NCI-H510A treated with DMSO at 0.1 percent for 48 hours (cell line): ENCODE measurements at places on chromosomes 5 and 9.
A peak's percentile ranks its signal among the peaks of the same experiment; 100 is the strongest.

DNA sequence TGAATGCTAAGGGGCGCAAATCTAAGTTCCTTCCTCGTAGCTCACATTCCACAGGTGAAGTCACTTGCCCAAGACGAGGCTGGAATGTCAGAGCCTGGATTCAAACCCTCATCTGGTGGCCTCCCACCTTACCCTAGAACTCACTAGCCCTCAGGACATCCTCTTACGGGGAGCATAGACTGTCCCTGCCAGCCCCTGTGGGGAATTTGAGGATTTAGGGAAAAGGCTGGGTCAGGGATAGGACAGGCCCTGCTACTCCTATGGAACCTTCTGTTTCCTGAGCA, 45.0 kb downstream of the IRF1 start:
- no peak for DNase-seq

DNA sequence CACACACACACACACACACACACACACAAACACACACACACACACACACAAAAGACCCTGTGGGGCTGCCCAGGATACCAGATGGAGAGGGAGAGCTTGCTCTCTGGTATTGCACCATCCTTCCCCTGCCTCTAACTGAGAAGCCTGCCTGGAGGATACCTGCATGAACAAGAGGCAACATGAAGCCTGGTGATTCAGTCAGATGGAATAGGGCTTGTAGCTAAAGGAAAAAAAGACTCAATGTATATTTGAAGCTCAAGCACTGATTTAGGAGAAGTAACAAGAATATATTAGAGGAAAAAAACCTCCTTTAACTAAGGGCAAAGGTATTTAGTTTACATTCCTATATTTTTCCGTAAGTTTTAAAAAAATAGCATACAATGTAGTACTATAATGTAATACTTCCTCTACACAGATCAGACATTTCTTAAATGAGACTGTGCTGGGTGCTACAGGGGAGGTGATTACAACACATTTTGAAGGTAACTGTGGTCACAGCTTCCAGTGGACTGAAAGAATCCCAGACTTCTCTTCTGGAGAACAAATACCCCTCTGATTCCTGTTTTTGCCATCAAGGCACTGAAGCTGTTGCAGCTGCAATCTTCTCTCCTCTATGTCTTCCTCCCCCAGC, 169.3 kb downstream of the DCP2 start:
- DNase-seq = no peak

- DNase-seq = no peak
Observed at GRCh38 chr9:76099516-76099915, 209.0 kb downstream of the PCSK5 start.

DNA sequence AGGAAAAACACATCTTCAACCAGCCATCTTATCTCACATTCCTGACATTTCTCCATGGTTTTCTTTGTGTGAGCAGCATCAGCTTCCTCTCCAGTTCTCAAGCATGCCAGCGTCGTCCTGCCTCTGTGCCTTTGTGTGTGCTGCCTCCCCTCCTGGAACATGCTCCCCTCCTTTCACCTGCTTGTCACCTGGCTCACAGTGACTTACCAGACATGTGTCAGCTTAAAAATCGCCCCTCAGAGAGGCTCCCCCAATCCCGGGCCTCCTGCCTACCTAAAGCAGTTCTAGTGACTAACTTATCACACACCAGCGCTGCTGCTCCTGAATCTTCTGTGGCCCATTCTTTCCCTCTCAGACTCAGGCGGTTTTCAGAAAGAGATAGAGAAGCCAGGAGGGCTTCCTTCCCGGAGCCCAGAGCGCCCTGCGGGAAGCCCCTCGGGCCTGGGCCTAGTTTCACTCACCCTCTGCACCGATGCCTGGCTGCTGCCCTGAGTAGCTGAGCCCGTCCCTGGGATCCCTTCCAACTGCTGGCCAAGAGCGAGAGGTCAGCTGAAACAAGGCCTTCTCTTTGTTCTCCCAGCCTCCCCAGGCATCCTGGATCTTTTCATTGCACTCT, 51.1 kb upstream of the MVB12B start:
- DNase-seq = no peak

DNA sequence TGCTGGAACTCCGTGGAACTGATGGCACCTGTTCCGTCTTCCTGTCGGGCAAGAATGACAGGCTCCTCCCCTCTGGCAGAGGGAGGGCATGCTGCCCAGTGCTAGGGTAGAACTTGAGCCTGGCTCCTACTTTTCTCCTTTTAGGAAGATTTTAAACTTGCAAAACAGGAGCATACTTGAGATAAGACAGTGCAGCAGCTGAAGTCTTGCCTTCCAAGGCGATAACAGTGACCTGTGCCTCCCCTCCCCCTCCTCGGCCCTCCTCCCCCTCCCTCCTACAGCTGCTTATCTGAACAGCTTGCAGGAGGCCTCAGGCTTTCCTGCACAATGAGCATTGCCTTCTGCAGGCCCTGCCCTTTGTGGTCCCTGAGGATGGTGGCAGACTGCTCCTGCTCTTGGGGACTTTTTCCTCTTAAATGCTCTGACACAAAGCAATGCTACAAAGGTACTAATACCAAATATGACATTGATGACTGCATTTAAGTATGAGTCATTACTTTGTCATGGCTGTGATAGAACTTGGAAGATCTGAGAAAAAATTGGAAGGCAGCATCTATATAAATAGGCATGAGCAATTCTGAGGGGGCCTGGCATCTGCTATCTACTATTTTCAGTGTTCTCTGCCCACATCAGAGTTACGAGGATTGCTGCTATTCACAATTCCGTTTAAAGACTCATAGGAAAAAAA, 2.0 kb downstream of the GADD45G start:
- peak; percentile 66 for DNase-seq

- DNase-seq = no peak
Observed at GRCh38 chr5:123720955-123721354, 209.0 kb downstream of the CSNK1G3 start.

DNA sequence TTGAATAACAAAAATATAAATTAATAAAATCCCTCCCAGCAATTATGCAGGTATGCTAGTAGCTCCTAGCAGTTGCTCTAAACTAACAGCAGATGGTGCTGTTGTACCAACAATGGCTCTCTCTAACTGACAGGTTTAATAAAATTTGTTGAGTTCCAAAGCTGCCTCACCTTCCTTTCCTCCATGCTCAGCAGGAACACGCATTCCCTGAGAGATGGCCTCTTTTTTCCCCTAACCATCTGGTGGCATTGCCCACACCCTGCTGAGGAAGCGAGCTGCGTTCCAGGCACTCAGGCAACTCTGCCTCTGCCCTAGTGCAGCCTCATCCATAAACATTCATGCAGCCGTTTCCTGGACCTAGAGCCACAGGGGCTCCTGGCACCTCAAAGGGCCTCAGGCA, 106.2 kb downstream of the KLHL3 start:
- peak; percentile 47 for DNase-seq

DNA sequence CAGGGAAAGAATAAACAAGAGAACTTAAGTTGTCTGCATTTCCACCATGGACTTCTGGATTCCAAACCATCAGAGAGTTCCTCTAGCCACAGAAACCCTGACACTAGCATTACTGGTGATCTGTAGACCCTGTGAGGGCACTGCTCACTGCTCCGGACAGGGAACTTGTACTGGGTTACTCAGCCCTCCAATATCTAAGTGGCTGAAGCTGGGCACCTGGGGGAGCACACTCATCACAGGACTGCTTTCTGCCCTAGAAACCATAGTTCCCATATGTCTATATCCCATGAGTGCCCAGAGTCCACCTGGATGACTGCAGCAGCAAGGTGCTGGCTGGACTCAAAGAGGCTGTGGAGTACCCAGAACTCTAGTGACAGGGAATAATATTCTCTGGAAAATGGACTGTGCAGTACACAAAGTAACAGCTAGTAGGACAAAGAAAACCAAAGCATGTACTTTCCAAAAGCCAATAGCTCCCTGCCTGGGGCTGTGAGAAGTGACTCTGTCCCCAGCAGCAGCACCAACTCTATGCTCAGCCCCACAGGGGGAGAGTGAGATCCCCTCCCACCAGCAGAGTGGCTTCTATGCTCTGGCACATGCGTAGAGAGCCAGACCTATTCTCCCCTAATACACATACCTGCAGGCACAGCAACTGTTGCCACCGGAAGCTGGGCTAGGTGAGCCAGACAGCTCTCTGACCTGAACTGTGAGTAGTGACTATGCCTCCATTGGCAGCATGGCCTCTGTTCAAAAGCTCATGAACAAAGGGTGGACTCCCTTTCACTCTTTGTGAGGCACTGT, 472.9 kb upstream of the FTMT start:
- DNase-seq = no peak

DNA sequence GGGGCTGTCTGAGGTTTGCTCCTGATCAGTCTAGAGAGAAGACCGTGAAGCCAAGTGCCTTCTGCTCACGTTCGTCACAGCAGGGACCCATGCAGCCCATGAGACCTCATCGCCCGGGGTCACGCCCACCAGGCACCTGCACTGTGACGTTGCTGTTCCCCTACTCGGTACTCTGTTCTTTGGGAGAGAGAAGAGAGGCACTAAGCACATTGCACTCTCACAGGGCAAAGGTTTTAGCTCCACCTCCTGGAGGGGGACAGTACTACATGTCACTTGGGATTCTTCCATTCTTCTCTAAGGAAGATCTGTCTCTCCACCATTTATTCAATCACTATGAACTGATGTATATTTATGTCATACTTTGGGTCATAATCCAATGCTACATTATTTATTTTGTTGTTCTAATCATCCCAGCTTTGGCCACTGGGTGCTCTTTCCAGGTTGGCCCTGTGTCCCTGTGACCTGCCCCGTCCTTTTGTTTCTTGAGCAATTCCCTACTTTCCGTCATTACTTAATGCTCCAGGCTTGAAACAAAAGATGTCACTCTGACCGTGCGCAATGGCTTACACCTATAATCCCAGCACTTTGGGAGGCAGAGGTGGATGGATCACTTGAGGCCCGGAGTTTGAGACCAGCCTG, 31.4 kb upstream of the BRD3 start:
- DNase-seq = peak; percentile 27

DNA sequence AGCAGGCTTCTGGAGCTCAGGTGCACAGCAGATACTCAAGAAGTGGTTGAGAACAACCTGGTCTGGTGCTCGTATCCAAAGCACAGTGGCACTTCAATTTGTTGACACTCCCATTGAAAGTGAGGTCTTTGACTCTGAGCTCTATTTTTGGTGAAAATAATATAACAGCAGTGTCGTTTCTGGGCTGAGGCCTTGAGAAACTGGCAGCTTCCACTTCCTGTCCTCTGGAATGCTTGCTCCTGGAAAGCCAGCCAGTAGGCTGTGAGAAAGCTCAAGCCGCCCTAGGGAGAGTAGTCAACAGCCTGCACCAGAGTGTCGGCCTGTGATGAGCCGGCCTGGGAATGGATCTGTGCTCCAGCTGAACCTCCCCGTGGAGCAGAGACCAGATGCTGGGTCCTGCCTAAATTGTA, 6.8 kb upstream of the SUSD3 start:
- DNase-seq = no peak

DNA sequence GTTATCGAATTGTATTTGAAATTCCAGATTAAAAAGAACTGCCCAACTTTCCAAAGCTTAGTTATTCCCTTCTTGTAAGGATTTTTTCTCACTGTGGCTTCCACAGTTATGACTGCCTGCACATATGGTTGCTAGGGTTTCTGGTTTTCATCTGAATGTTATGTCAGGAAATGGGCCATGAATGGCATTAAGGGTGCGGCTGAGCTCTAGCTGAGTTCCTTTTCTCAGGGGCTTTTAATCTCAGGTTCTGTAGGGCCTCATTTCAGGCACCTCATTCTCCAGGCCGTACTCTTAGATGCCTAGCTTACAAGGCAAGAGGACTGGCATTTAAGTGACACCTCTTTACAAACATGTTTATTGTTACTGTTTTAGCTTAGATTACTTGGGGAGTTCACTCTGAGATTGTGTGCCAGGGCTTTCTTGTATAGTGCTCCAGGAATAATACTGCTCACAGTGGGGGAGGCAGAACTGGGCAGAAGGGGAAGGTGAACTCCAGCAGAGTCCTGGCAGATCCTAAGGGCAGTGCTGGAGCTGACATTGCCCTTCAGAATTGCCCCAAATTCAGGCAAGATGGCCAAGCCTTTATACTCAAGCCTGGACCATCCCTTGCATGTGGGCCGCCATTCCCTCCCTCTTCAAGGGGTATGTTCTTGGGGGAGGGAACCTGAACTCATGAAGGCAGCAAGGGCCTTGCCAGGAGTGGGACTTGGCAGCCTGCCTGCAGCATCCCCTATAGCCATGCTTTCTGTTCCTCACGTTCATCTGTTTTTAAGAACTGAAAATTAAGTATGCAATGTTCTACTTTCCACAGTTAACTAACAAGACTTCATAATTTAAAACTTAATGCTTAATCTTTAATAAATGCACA, 111.5 kb downstream of the KDM4C start:
- DNase-seq = no peak

DNA sequence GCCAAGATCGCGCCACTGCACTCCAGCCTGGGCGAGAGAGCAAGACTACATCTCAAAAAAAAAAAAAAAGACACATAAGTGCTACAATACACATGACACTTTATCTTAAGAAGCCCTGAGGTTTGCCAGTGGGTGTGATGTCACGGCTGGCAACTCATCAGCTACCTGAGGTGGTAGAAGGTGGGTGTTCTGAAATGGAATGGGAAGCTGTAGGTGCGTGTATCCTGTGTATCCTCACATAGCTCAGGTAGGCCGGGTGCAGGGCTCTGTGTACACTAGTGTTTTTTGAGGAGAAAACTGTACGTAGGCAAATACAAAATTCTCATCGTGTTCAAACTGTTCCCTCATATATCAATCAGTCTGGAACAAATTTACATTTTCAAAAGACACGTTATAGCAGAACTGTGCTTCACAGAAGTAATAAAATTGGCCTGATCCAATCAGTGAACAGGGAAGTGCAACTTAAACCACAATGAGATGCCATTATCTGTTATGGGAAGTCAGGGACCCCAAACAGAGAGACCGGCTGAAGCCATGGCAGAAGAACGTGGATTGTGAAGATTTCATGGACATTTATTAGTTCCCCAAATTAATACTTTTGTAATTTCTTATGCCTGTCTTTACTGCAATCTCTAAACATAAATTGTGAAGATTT, 10.4 kb downstream of the BICD2 start:
- no peak for DNase-seq

- DNase-seq = no peak
Observed at GRCh38 chr9:91799113-91799744, 150.8 kb downstream of the ROR2 start.

- DNase-seq = no peak
Observed at GRCh38 chr5:32840606-32841005, 129.5 kb downstream of the NPR3 start.

GRCh38 chr5:160523502-160524163, 102.0 kb downstream of the PTTG1 start:
- no peak for DNase-seq

- DNase-seq = no peak
Observed at GRCh38 chr9:132998831-132999635, 20.5 kb downstream of the GFI1B start.

DNA sequence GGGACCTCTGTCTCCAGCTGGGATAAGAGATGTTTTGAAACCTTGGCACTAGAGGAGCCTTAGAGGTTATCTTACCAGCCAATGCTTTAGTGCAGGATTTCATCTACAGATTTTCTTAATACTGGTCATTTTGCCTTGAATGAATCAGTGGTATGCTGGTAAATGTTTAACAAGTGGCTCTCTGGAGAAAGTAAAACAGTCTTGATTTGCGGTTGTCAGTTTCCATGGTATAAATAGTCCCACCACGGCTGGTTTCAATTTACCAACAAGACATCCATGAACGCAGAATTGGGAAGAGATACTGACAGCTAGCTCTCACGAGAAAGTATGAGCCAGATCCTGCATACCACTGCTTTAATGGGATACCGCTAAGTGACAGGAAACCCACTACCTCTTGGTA, 56.7 kb upstream of the CXCL14 start:
- no peak for DNase-seq

- DNase-seq = no peak
Observed at GRCh38 chr9:129013674-129014073, 14.5 kb downstream of the SH3GLB2 start.

- DNase-seq = no peak
Observed at GRCh38 chr9:113186137-113186755, 34.8 kb downstream of the FKBP15 start.
